ENCODE measurements at places on chromosomes 12 and 14.

DNA sequence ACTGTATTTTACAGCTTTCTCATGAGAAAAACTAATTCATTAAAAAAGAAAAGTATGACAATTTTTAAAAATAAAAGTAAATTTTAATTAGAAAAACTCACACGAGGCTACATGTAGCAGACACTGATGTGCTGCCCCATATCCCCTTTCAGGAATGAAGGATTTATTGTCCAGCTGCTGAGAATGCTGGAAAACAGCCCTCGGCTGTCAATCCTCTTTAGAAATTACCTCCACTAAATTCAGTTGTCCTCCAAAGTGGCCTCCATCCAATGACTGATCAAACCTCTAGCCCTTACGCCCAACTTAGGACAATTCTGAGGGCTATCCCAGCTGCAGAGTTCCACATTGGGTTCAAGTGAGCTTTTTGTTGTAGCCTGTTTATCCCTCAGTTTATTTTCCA, 29.8 kb upstream of the AP4S1 start:
- DNase-seq, result no peak

GRCh38 chr14:52012635-52013034, 23.3 kb downstream of the RTRAF start:
- no peak for DNase-seq

- DNase-seq, result no peak
Measured at GRCh38 chr14:101977311-101978071, 13.1 kb downstream of the DYNC1H1 start.

- DNase-seq, result no peak
Measured at GRCh38 chr12:104637604-104638003, 180.9 kb downstream of the CHST11 start.

GRCh38 chr12:52274521-52275120, at the start of gene KRT86:
KRT86 (plus strand) TSS chr12:52274645; CDS start chr12:52301917, 27,272 bp downstream.
- DNase-seq, result no peak

DNA sequence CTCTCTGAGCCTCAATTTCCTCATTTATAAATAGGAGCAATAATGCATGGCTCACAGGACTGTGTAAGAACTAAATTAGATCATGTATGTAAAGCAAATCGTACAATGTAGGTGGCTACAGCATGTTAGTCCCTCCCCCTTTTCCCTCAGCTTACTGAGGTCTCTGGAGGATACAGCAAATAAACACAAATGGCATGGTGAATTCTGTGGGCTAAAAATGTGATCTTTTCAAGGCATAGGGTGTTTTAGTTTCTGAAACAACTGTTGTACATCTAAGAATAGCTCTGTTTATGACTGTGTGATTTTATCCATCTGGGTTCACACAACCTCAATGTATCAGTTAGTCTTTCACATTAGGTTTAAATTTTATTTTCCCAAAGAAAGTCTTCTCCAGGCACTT, 121.2 kb upstream of the PLEKHG7 start:
- DNase-seq, result no peak

Data from effector CD4-positive, alpha-beta T cell (primary cell).